ENCODE measurements at places on chromosomes 11 and 22.

- no peak for DNase-seq
These were observed 14.1 kb upstream of the KIAA0930 start for GRCh38 chr22:45254789-45255278.

GRCh38 chr22:35072925-35073324 lies 7.0 kb downstream of the ISX start:
- DNase-seq = no peak

DNA sequence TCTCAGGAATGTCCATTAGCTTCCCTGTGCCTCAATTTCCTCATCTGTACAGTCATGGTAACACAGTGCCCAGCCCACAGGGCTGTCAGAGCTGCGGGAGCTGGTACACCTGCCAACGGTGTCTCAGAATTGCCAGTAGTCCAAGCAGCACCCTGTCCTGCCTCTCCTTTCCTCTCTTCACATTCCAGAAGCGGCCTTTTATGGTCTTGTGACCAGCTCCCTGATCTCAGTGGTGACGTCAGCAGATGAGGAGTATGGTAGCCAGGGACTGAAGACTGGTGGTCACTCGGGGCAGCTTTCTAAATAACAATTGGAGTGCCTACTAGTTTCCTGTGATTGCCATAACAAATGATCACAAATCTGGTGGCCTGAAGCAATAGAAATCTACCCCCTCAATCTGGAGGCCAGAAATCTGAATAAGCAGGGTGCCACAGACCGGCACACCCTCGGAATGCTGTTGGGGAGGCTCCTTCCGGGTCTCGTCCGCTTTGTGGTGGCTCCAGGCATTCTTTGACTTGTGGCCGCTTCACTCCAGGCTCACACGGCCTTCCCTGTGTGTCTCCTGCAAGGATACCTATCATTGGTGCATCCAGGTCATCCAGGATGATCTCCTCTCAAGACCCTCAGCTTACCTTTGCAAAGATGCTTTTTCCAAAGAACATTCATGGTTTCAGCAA lies 2.1 kb downstream of the FADD start:
- DNase-seq = peak; percentile 60

DNA sequence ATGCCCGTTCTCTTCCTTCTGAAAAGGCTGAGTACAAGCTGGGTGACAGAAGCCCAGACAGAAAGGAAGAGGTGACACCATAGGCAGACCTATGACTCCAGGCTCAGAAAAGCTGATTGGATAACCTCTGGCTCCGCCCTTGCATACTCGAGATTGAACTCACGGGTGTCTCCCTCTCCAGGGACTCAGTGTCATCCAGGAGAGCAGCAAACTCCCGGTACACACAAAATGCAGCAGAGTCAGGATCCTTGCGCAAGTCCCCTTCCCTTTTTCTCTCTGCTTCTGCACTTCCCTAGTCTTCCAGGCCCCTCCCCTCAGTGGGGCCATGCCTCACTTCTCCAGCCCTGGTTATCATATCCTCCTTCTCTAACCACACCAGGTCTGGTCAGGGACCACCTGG lies 9.8 kb downstream of the SCN4B start:
- no peak for DNase-seq

DNA sequence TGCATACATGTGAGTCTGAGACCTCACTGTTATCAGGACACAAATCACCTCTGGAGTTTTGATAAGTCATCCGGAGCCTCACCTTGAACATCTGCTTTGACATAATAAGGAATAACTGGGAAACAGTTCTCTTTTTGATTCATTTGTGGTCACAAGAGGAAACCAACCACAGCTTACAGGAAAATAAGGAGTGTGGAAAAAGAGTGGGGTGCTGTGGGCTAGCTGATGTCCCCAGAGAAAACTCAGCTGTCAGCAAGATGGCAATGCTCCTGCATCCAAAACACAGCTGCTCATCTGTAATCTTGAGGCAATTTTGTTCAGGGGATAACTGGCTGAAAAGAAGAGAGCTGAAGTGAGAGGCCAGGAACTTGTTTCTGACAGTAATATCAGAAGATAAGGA lies 416.4 kb upstream of the SYN3 start:
- no peak for DNase-seq

DNA sequence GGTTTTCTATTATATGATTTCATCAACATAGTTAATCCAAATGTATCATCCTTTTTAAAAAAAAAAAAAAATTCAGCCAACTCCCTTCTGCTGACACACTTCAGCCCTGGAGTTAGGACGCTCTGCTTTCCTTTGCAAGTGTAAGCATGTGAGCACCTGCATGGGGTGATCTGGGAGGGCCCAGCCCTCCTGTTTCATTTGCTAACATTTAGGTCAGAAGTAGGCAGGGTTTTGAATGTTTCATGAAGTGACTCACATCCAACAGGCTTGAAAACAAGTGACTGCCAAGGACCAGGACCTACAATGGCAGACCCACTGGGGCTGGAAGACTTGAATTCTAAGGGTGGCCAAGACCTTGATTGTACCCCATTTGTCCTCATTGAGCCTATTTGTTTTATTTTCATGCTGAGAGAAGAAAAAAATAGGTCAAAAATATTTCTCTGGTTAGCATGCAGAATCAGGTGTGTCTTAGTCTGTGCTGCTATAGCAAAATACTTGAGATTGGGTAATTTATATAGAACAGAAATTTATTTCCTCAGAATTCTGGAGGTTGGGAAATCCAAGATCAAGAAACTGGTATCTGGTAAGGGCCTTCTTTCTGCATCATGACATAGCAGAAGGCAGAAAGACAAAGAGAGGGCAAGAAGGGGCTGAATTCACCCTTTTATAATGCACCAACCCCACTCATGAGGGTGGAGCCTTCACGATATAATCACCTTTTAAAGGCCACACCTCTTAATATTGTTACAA lies 137.6 kb downstream of the CD44 start:
- DNase-seq = no peak

GRCh38 chr11:20275987-20276965 lies 87.2 kb upstream of the HTATIP2 start:
- peak; percentile 62 for DNase-seq

- DNase-seq = peak; percentile 84
These were observed 16.6 kb downstream of the IL10RA start for GRCh38 chr11:118002541-118003423.

DNA sequence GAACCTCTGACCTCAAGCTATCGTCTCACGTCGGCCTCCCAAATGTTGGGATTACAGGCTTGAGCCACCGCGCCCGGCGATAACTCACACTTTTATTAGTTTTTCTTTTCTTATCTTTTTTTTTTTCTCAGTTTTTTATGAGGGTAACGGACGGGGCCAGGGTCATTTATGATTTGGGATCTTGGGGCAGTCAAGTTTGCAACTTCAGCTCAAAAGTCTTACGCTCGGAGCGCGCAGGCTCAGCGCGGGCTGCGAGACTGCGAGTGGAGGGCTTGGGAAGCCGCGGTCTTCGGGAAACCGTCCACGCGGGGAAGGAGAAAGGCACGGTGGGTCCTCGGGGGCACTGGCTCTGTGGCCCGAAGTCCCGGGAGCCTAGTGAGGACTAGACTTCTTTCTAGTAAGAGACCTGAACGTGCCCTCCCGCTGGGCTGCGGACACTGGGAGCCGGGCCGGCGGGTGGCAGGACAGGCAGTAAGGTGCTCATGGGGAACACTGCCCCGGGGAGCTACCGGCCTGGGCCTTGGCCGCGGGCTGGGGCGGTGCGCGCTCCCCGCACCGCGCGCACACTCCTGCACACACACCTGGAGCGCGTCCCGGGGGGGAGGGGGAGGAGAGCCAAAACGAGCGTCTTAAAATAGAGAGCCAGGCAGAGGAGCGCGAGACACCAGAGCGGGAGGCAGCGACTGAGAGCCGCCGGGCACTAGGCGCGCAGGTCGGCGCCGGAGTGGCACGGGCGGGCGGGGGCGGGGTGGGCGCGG lies 476 bp upstream of the BARX2 start:
- peak; percentile 40 for DNase-seq

DNA sequence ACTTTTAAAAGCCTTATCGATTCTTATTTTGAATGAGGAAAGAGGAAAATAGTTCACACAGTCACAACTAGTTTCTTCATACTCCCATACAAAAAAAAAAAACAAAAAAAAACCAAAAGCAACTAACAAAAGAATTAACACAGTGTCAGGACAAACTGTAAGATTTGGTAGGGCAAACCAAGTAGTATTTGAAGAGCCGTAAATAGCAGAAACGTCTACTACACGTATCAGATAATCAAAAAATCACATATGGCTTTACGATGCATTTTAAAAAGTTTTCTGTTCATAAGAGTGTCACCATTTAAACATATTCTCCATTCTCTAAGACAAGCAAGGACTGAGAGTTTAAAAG lies 2.3 kb downstream of the PICALM start:
- no peak for DNase-seq

DNA sequence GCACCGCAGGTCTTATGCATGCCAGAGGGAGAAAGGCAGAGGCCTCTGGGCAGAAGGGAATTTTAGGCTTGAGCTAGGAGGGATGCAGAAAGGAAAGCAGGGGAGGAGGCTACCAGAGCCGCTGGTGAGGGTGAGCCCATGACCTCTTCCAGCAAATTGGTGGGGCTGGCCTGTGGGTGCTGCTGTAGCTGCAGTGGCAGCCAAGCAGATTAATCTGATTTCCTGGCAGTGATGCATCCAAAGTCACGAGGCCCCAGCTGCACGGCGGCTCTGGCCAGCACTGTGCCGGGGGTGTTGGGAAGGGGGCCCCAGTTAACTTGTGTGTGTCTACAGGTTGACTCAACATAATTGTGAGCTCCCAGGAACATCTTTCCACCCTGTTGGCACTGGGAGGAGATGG lies 41.4 kb upstream of the B3GAT1 start:
- no peak for DNase-seq

DNA sequence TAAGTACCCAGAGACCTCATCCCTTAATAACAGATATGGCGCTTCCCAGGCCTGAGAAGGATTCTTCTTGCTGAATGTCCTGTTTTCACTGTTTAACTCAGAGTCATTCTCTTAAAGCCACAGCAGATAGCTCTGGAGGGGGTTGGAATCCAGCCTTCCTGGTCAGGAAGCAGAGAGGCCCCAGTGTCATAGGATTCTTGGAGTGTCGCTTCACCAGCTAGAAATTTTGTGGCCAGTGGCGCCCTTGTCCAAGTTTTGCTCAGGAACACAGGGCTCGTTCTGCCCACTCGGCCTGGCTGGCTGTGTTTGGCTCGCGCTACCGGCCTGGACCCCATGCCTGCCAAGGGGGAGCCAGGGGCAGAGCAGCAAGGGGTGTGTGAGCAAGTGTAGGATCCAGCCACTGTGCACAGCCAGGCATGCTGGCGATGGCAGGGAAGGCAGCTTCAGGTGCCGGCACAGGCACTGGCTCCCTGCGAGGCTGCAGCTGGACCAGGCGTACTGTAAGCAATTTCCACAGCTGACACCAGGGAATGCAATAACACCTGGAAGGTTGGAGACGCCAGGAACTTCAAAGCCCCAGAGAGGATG lies 214.8 kb upstream of the SESN3 start:
- DNase-seq = no peak

GRCh38 chr11:68550485-68550817 lies 89.9 kb downstream of the PPP6R3 start:
- no peak for DNase-seq

- DNase-seq = no peak
These were observed 55.5 kb downstream of the ABTB2 start for GRCh38 chr11:34302046-34302921.

- peak; percentile 73 for DNase-seq
These were observed 469.9 kb downstream of the MN1 start for GRCh38 chr22:27331526-27332281.

- DNase-seq = no peak
These were observed 358.4 kb downstream of the CTTN start for GRCh38 chr11:70756756-70757155.

GRCh38 chr11:76837696-76838677 lies 22.7 kb upstream of the ACER3 start:
- DNase-seq = no peak

DNA sequence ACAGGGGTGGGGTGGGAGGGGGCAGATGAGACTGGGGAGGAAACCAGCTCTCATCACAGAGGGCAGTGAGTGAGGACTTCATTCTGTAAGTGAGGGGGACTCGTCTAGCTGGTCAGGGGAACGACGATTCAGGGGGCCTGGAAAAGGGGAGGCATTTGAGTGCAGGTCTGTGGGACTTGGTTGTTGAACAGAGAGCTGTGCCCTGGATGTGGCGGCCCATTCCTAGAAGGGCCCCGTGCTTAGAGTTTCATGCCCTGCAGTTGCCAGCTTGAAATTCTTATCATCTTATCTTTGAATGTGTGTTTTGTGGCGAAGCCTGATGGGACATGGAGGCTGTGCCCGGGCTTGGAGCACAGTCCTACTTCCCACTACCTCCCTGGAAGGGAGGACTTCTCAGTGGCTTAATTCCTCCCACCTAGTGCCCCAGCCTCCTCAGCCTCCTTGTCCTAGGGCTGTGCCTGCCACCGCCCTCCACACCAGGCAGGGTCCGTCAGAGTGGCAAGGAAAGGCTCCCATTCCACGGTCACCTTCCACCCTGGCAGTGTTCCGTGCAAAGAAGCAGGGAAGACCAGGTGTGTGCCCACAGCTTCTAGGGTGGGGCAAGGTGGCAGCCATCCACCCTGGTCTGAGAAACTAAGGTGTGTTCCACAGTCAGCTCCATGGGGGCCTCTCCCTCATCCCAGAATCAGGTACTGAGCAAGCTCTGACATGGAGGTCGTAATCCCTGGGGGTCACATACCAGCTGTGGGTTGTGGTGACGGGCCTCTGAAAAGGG lies 59.7 kb upstream of the LMO1 start:
- DNase-seq = no peak

DNA sequence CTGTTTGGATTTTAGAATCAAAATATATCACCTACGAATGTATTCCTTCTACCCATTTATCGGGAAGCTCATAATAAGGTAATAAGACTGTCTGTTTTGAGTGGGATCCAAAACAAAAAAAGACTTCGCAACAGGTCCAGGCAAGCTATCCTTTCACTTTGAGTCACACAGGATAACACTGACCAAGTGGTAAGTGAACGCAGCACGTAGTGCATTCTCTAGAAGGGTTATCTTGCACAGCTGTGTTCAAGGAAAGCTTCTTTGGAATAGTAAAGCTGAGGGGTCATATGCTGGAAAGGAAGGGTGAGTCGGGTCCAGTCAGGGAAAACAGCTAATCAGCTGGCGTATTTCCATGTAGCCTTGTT lies 22.3 kb upstream of the NRGN start:
- DNase-seq = no peak

DNA sequence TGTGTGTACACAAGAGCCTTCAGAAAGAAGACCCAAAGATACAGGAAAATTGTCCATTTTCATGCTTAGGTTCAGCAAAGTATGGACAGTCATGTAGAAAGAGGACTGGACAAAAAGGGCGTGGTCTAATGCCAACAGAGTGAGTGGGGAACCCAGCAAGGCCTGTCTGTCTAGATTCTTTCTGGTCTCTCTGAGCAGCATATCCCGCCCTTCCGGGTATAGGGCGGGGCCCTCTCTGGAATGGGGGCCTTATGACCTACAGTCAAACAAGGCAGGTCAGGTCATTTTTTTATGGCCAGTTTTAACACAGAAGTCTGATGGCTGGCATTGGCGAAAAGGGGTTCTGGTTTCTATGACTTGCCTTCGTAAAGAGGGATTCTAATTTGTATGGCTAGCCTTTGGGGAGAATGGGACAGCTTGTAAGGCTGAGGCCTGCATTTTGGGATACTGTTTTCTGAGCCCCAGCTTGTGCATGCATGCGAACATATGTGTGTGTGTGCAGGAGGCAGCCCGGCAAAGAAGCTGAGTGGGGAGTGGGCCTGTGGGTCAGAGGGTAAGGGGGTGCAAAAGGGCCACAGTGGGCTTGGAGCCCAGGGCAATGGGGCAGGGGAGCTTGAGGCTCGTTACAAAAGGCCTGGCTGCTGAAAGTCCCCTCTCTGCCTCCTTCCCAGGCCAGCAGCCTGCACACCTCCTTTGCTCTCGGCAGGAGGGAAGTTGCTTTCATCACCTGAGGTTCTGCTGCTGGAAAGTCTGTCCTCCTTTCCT lies 130.5 kb upstream of the B3GAT1 start:
- DNase-seq = no peak

All from Right ventricle myocardium inferior (tissue), 1 donor.